ENCODE measurements at places on chromosomes 3 and 15. TPM values are rescaled to one million over a fixed set of nuclear protein-coding genes. Genes with fewer than 3 reads are reported as not detected.

- no peak for DNase-seq
Observed at GRCh38 chr3:19652336-19652735, 281.7 kb downstream of the EFHB start.

- DNase-seq = no peak
Observed at GRCh38 chr15:63915209-63915872, 81.6 kb upstream of the HERC1 start.

DNA sequence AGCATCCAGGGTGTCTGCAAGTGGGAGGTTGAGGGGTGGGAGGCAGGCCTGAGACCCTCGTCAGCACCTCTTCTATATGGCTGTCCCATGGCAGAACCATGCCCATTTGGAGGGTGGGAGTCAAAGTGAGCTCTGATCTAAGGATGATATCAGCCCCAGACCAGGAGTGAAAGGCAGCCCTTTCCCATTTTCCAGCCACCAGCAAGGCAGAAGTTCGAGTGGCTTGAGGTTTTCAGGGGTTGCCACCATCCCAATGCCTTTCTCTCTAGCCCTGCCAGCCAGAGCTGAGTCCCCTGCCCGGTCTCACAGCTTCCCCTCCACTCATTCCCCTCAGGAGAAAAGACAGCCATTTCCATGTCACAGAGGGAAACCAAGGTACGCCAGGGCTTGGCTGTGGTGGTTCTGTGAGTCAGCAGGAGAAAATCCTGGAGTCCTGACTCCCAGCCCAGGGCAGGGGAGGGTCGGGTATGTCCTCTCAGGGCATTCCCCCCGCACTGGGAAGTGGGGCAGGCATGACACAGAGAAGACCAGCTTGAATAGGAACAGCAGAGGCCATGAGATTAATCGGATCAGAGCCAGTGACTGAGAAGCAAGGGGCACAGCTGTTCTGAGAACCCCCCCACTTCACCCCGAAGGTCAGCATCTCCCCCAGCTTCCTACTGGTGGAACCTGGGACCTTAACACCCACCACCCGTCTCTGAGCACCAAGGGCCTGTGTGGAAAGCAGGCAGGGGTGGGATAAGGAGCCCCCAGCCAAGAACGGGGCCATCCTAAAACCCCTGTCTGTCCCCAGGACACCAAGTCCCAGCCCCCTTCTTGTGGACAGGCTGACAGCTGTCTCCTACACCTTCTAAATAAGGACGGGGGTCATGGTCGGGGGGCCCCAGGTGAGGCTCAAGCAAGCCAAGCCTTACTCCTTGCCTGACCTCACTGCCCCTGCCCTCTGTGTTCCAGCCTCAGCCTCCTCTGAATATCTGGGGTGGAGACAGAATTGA, 965 bp upstream of the SLC38A3 start:
- DNase-seq = no peak

DNA sequence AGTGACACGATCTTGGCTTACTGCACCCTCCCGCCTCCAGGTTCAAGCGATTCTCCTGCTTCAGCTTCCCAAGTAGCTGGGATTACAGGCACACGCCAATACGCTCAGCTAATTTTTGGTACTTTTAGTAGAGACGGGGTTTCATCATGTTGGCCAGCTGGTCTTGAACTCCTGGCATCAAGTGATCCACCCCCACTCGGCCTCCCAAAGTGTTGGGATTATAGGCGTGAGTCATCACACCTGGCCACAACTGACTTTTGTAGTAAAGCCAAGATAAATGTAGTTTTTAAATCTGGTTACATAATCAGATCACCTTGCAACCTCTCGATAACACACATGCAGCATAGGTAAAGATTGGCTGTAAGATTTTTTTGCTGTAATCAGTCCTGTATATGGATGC, 657.5 kb upstream of the DPPA4 start:
- no peak for DNase-seq

- DNase-seq = no peak
Observed at GRCh38 chr15:50046159-50046558, 72.9 kb downstream of the ATP8B4 start.

DNA sequence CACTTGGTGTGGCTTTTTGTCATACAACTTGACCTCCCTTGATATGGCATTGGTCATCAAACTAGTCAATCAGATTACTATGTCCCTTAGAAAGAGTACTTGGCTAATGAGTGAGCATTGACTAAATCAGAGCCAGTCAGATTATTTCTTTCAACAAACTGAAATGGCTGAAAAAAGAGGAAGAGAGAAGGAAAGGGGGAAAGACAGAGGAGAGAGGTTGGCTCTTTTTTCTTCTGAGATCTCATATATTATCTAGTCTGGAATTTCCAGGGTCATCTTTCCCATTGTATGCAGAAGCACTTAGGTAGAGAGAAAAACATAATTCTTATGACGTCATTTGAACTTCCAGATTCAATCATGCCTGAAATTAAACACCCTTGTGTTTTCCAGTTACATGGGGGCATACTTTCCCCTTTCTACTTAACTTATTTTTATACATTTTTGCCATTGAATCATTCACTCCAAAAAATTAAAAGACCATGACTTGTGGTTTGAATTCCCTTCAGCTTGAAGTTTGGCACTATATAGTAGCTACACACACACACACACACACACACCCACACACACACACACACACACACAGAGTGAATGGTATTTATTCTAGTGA, 387.8 kb downstream of the LSAMP start:
- no peak for DNase-seq

DNA sequence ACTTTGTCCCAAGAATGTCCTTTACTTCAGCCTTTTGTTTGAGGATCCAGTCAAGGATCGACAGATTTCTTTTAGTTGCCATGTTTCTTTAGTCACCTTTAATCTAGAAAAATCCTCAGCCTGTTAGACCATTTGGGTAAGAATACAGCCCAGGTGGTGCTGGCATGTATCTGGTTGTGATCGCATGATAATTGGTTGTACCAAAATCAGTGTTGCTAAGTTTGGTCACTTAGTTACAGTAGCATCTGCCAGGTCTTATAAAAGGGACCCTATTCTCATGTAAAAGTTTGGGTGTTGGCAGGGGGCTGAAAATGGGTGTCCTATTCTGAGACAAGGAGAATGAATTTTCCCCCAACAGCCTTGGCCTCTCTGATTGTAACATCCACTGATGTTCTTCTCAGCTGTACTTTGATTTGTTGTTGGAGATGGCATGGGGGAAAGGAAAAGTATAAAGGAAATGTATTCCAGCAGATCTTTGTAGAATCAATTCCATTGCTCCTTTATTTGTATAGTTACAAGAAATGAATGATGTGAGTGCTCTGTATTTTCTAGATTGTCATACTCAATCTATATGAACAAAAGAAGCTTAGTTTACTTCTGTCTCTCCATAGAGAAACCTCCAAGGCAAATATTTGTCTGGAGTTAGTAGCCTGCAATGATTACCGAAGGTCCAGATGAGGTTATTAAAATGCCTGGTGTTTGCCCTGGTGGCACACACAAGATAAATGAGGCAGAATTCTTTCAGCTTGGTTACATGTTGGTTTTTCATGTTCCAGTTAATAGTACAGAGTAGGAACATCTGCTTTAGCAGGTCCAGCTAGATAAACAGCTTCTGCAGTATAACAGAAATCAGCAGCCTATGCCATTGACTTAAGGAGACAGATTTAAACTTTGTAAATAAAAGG, 65.7 kb downstream of the CMTM8 start:
- DNase-seq = peak; percentile 42

GRCh38 chr3:147161833-147162232, 244.5 kb downstream of the ZIC4 start:
- DNase-seq = no peak

DNA sequence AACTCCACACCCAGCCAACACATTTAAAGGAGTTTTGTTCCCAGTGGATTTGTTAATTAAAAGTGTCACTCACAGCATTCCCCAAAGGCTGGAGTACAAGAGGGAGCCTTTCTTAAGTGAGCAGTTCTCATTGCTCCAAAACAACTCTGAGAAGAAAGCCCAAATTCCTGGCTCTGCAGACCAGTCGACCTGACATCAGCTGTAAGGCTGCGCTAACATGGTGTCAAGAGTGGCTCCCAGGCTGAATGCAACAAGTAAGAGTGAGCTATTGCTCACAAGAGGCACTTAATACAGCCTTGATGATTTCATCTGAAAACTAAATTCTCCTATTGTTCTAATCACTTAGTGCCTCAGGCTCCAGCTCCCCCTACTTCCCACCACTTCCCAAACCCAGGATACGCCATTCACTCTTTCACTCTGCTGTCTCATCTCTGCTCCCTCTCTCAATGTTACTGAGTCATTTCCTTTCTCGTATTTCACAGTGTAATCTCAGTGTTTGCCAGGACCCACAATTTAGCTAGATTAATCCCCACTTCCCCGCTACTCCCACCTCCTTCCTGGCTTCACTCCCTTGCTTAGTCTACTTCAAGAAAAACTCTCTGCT, 81.8 kb downstream of the WWTR1 start:
- DNase-seq = no peak

- no peak for DNase-seq
Observed at GRCh38 chr15:49082960-49083359, 36.7 kb upstream of the SECISBP2L start.

DNA sequence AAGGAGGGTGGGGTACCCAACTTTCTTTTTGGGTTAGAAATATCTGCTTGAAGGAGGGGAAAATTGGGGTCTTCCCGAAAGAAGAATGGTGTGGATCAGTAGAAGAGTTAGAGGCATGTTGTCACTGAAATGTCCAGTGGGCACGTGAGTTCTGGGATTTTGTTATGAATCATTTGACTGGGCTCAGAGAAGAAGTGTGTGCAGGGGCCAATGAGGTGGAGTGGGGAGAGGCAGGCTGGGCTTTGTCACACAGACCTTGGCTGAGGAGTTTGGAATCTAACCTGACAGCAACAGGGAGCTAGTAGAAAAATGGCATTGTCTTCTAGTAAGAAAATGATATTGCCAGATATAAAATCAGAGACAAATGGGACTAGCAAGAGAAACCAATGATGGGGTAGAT, 436.8 kb downstream of the MFSD1 start:
- DNase-seq = no peak

DNA sequence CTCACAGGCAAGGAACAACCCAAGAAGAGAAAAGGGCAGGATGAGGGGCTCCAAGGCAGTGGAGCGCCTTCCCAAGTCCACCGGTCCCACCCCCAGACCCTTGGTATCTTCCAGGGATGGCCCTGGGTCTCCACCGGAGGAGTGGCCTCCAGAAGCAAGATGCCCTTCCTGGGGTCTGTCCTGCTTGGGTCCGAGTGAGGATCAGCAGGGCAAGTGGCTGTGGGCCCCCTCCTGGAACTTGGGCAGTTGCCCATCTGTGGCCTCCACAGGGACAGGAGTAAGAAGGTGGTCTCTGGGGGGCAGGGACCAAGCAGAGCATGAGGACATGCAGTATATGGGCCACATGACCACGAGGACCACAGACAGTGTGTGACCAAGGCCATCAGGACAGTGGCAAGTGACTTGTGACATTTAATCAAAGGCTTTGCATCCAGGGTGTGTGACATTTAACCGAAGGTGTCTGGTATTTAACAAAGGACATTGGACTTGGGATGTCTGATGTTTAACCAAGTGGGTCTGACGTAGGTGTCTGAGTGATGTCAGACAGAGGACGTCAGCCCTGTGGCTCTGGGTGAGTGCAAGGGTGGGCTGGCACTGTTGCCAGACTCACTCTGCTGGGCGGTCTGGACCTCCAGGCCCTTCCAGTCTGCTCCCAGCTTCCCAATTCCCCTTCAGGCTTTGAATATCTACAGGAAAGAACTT, 34.7 kb downstream of the SCN5A start:
- DNase-seq = no peak

GRCh38 chr3:56145410-56145809, 322.9 kb downstream of the ERC2 start:
- DNase-seq = no peak

A4GNT gene
- total RNA-seq = 0.05 TPM

TLE3 gene
- total RNA-seq = 23.4 TPM

CPN2 gene
- 0.05 TPM for total RNA-seq

LRRN1 gene
- 5.1 TPM for total RNA-seq

ITIH4 gene
- 4.5 TPM for total RNA-seq

APBA2 gene
- total RNA-seq = 6.7 TPM
